ENCODE measurements at places on chromosomes 7 and 10. TPM values are rescaled to one million over a fixed set of nuclear protein-coding genes. Genes with fewer than 3 reads are reported as not detected.

DNA sequence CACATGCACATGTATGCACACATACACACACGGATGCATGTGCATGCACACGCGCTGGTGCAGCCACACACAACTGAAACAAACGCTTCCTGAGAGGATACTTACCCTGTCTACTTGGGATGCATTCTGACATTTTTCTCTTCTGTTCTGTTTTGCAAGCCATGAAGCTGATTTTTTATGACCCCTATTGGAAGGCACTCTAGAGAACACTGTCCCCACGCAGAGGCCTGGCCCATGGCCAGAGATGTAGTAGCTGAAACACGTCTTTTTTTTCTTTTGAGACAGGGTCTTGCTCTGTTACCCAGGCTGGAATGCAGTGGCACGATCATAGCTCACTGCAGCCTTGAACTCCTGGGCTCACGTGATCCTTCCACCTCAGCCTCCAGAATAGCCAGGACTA, 47.9 kb downstream of the VWA2 start:
- H3K4me1 ChIP-seq: peaks cover 11% of the 10 kb centered on the region
- H3K36me3 ChIP-seq: peaks cover 2% of the 10 kb centered on the region
- no peaks in the 10 kb centered on the region for H3K27me3 ChIP-seq
- H3K4me3 ChIP-seq: no peak overlapping the region

- no peak overlapping the region for H3K4me3 ChIP-seq
- peak overlapping the region; percentile 66 for H3K27ac ChIP-seq
- H3K36me3 ChIP-seq: no peaks in the 10 kb centered on the region
- H3K27me3 ChIP-seq: no peaks in the 10 kb centered on the region
- peaks cover 28% of the 10 kb centered on the region for H3K4me1 ChIP-seq
These were observed 6.9 kb upstream of the HYCC1 start for GRCh38 chr7:23020742-23021401.

- H3K4me3 ChIP-seq: no peak overlapping the region
- no peak for DNase-seq
- no peak overlapping the region for H3K27ac ChIP-seq
- H3K4me1 ChIP-seq: peaks cover 9% of the 10 kb centered on the region
These were observed 16.1 kb upstream of the SYPL1 start for GRCh38 chr7:106127984-106128780.

- no peaks in the 10 kb centered on the region for H3K4me1 ChIP-seq
- DNase-seq: no peak
- H3K27ac ChIP-seq: no peak overlapping the region
- no peaks in the 10 kb centered on the region for H3K27me3 ChIP-seq
- H3K4me3 ChIP-seq: no peak overlapping the region
- no peaks in the 10 kb centered on the region for H3K36me3 ChIP-seq
These were observed 96.1 kb upstream of the CDK6 start for GRCh38 chr7:92932450-92932849.

DNA sequence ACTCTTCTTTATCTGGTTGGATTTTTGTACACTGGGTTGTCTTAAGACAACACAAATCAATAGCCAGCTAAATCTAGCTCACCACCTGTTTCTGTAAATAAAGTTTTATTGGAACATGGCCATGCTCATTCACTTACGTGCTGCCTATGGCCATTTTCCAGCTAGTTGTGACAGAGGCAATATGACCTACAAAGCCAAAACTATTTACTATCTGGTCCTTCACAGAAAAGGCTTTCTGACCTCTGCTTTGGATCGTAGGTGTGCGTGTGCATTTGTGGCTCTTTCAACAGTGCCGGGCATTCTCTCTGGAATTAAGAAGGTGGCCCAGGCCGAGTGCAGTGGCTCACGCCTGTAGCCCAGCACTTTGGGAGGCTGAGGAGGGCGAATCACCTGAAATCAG, 45.5 kb downstream of the NRAP start:
- H3K27me3 ChIP-seq: no peaks in the 10 kb centered on the region
- H3K4me3 ChIP-seq: no peak overlapping the region
- H3K4me1 ChIP-seq: no peaks in the 10 kb centered on the region

DNA sequence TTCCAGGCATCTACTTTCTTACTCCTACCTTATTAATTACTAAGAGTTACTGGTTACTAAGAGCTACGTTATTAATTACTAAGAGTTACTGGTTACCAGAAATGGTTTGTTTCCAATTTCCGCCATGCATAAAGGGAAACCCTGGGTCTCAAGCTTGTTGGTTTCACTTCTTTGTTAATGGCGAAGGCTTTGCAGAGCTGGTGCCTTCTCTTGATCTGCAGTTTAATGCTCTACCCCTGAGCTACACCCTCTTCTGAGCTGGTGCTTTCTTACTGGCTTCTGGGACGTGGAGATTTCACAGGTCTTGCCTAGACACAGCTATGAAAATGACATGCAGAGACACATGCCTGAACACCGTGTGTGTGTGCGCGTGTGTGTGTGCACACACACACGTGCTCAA, 560 bp downstream of the CPA4 start:
- no peak overlapping the region for H3K4me3 ChIP-seq
- no peaks in the 10 kb centered on the region for H3K36me3 ChIP-seq
- H3K27ac ChIP-seq: no peak overlapping the region
- no peaks in the 10 kb centered on the region for H3K27me3 ChIP-seq
- no peaks in the 10 kb centered on the region for H3K4me1 ChIP-seq
- DNase-seq: no peak

ELOVL3 gene
- 0.93 TPM for polyA plus RNA-seq

CPA4 gene
- 2.3 TPM for polyA plus RNA-seq

GBX1 gene
- polyA plus RNA-seq: not detected

TMEM236 gene
- 0.65 TPM for polyA plus RNA-seq

ZNF783 gene
- polyA plus RNA-seq: 7.8 TPM

Data from lung (tissue), 17 donors.